Stimulated activated CD4-positive, alpha-beta T cell treated with anti-CD3 and anti-CD28 coated beads, TNF-alpha, amount 100 ng/mL, for 24 hours (primary cell): ENCODE measurements at places on chromosomes 3 and 15.

- no peak for DNase-seq
These were observed 86.6 kb downstream of the SNRK start for GRCh38 chr3:43372809-43373559.

DNA sequence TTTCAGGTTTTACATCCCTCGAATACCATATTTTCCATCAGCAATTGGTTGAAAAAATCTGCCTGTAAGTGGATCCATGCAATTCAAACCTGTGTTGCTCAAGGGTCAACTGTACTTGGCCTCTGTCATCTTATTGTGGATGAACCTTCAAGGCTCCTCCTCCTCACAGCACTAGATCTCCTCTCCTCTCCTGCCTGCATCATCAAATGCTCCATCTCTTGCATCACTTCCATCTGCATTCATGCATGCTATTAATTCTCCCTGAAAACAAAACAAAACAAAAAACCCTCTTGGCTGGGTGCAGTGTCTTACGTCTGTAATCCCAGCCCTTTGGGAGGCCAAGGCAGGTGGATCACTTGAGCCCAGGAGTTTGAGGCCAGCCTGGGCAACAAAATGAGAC, 10.1 kb downstream of the BCL2L10 start:
- DNase-seq: no peak

GRCh38 chr3:105834768-105835167, 34.0 kb downstream of the CBLB start:
- DNase-seq: no peak

DNA sequence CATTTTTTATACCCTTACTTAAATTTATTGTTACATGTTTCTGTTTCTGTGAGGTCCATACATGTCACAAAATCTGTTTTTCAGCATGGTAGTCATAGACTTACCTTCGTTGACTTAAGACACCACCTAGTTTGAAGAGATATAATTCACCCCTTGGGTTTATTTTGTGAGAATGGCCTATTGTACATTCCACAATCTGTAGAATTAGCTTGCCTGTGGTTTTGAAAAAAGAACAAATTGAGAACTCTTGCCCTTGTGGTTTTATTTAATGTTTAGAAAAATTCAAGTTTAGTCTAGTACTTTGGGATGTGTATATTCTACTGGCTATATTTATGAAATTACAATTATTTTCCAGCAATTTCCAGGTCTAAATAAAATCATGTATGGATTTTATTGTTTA, 31.6 kb downstream of the FILIP1L start:
- DNase-seq: no peak

- DNase-seq: no peak
These were observed 5.5 kb downstream of the FAM81A start for GRCh38 chr15:59443341-59444072.

DNA sequence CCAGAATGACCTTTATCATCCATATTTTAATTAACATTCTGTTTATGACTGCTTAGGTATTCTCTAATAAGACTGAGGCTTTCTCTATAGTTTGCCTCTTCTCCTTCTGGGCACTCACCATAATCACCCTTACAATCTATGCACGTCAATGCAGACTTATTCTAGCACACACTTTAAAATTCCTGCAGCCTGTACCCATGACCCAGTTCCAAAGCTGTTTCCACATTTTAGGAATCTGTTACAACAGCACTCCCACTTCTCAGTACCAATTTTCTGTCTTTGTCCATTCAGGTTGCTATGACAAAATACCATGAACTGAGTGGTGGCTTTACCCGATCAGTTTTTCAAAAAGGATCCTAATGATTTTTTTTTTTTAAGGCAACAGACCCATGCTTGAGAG, 103.5 kb downstream of the SOX14 start:
- DNase-seq: no peak

- DNase-seq: no peak
These were observed 259.5 kb downstream of the IL5RA start for GRCh38 chr3:2850701-2851100.

- DNase-seq: no peak
These were observed 103.6 kb downstream of the APBA2 start for GRCh38 chr15:28989239-28989830.

DNA sequence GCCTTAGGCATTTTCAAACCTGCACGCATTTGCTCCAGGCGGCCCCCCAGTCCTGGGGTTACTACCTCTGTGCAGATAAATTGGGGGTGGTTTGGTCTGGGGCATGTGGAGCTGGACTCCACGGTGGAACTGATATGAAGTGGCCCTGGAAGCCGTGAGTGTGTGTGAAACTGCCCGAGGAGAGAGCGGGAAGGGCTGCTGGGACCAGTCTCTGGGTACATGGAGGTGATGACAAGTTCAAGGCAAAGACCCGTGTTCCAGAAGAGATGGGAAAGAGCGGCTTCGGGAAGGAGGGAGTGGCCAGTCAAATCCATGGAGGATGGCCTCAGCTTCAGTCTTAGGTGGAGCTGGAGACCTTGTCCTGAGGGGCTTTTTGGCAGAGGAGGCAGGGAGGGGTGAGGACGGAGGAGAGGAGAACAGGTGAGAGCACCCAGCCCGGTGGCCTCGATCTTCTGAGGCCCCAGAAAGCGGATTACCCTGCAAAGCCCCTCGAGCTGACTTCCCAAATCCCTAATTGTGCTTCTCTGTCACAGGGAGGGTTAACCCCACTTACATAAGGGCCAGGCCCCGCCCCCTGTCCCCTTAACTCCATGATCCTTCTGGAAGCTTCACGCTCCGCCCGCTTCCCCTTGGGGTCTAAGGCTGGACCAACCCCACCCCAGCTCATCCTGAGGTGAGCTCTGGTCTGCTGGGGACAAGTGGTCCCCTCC, 1.9 kb upstream of the NR2E3 start:
- DNase-seq: no peak

- DNase-seq: no peak
These were observed 316.8 kb downstream of the CHST2 start for GRCh38 chr3:143436231-143436930.

GRCh38 chr3:43768381-43768973, 77.7 kb downstream of the ABHD5 start:
- no peak for DNase-seq

- no peak for DNase-seq
These were observed 16.0 kb downstream of the ANKRD63 start for GRCh38 chr15:40266828-40267304.

DNA sequence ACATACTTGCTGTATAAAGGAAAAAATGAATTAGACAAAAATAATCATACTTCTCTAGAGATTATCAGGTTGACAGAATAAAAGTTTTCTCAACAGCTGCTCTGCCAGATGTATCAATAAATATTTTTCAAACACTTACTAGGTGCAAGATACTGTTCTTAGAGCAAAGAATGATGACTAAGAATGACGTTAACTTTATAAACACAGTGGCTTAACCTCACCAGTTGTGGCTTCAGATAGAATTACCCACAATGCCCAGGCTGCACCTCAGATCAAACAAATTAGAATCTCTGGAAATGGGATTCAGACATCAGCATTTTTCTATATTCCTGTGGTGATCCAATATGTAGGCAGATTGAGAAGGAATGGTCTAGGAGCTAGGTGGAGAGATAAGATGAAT, 422.4 kb upstream of the ATP11B start:
- DNase-seq: no peak

- no peak for DNase-seq
These were observed 463.5 kb upstream of the RASGRP1 start for GRCh38 chr15:39028069-39028468.

- DNase-seq: no peak
These were observed 110.0 kb downstream of the DGKG start for GRCh38 chr3:186251948-186252619.

DNA sequence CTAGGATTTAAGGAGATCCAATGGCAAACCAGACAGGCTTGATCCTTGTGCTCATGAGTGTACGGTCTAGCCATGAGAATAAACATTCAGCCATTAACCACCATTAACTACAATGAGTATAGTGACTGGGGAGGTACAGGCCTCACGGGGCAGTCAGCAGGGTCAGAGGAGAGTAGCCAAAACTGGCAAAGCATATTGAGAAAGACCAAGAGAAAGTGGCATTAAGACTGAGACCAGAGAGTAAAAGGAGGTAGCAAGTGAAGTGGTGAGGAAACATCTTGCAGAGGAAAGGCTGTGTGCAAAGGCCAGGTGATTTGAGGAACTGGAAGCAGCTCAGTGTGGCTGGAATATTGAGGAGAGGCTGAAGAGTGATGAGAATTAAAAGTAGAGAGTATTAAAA, 407.2 kb upstream of the LMCD1 start:
- DNase-seq: no peak

- no peak for DNase-seq
These were observed 137.8 kb upstream of the ADAMTS9 start for GRCh38 chr3:64825404-64826120.

DNA sequence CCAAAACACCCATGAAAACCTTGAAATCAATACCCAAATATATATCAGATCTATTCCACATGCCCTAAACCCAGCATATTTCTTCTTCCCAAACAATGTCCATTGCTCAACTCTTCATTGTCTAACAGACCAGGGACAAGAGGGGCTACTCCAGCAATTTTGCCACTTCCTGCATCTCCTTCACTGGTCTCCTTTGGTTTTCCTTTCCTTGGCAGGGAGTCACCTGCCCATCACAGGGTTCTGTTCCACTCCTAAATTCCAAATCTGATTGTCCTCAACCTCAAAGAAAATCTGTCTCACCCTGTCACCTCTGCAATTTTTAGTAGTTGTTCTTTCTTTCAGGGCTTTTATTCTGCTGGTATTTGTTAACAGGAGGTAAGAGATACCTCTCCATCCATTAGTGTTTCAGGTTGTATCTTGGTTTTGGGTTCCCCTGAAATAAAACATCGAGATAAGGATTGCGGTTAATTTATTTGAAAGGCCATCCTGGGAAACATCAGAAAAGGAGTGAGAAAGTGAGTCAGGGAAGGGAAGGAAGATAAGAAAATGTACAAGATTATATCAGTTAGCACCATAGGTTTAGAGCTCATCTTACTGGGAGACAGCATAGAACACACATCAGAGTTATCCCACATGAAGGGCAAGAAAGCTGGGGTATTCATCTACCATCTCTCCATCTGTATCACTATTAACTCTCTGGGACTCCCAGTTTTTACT, 13.6 kb downstream of the ZBED2 start:
- DNase-seq: no peak

- DNase-seq: no peak
These were observed 124.9 kb upstream of the RASGRP1 start for GRCh38 chr15:38689522-38689921.

GRCh38 chr3:61594144-61594963, 33.0 kb downstream of the PTPRG start:
- no peak for DNase-seq

DNA sequence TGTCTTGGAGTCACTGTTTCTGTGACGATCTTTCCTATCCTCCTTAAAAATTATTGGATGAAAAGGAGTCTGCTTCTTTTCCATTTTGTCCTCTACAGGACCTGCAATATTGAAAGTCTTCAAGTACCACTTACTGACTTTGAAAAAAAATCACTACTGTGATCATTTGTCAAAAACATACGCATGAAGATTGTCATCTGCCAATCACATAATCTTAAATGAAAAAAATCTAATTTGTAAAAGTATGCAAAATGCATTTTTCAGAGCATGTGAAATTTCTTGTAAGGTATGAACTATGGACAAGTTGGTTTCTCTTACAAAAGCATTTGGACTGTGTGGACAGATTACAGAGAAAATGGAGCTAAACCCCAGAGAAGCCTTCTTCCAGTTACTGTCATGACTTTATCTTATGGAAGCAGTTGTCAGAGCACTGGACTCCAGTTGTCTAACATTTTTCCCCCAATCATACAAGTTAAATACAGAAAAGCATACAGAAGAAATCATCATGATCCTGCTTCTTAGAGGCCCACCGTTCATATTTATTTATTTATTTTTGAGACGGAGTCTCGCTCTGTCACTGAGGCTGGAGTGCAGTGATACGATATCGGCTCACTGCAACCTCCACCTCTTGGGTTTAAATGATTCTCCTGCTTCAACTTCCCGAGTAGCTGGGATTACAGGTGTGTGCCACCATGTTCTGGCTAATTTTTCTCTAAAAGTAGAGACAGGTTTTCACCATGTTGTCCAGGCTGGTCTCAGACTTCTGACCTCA, 3.4 kb upstream of the PXK start:
- DNase-seq: no peak

DNA sequence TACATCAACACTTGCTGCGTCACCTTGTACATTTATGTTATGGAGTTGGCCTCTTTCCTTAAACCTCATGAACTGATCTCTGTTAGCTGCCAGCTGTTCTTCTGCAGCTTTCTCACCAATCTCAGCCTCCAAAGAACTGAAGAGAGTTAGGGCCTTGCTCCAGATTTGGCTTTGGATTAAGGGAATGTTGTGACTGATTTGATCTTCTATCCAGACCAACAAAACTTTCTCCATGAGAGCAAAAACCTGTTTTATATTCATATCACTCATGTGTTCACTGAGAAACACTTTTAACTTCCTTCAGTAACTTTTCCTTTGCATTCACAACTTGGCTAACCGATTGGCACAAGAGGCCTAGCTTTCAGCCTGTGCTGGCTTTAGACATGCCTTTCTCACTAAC, 1156.0 kb upstream of the CADM2 start:
- DNase-seq: no peak

- DNase-seq: no peak
These were observed 38.2 kb downstream of the STAG1 start for GRCh38 chr3:136714020-136714419.

- DNase-seq: no peak
These were observed 503 bp downstream of the HLTF start for GRCh38 chr3:149085828-149086231.

- DNase-seq: no peak
These were observed 8.5 kb upstream of the FGD5 start for GRCh38 chr3:14810070-14810791.

DNA sequence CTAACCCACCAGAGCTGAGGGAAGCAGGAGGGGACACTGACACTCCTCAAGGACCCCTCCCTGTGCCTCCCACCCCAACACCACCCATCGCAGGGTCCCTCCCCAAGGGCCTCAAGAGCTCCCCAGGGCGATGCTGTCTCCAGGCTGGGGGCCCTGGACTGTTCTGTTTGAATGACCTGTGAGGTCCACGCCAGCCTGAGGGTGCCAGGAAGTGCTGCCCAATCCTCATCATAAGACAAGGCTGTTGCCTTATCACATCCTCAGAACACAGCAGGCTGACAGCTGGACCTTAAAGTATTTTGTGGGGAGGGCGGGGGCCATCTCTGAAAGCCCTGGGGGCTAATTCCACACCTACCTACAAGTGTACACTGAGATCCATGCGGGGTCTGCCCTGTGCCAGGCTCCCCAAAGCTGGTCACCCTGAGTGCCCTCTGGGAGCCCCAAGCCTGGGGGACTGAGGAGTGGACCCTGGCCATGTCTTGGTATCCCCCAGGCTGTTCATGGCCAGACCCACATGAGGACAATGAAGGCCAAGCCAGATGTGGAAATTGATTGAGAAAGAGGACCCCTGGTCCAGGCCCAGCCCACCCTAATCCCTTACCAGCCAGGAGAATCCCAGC, 23.8 kb upstream of the GOLGA6C start:
- DNase-seq: no peak
